Astrocyte (in vitro differentiated cells and primary cell): ENCODE measurements at places on chromosomes 3 and 15. TPM values are rescaled to one million over a fixed set of nuclear protein-coding genes. Genes with fewer than 3 reads are reported as not detected.

DNA sequence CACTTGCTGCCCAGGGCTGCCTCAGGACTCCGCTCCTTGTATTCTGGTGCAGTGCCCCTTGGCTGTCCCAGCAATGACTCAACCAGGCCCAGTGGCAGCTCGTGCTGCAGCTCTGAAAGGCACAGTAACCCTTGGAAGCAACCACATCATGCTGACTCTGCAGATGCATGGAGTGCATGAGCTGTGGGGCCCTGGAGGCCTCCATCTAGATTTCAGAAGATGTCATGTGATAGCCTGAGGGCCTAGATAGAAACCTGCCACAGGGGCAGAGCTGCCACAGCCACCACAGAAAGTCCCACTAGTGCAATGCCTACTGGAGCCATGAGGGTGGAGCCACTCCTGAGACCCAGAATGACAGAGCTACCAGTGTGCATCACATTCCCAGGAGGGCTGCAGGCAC lies 117.1 kb upstream of the SMAD3 start:
- DNase-seq: peak; percentile 62

DNA sequence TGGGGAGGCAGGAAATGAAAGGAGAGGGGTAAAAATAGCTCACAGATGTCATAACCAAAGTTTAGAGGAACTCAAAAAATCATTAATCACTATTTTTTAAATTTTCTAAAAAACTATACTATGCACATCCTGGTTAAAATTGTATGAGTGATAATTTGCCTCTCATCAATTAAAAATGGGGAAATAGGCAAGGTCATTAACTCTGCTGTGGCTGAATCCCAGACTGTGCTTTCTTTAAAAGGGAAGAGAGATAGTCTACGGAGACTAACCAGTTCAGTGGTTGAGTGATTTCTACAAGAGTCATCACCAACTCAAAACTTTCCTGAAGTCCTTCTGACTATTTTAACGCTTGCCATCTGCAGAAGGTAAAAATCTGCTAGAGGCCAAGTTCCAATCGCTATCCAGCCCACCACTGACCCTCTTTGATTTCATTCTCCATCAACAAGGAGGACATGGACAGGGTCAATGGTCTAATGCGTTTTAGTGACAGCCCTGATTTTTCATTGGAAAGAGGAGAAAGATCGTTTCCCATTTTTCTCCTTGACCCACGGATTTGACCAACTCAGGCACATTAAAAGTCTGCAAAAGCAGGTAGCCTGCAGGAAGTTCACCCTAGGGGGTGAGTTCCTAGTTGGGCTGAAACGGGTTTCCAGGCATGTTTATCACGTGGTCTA lies 850 bp downstream of the SUCLG2 start:
- DNase-seq: no peak

GRCh38 chr3:99561056-99561455 lies 77.3 kb upstream of the COL8A1 start:
- no peak for DNase-seq

DNA sequence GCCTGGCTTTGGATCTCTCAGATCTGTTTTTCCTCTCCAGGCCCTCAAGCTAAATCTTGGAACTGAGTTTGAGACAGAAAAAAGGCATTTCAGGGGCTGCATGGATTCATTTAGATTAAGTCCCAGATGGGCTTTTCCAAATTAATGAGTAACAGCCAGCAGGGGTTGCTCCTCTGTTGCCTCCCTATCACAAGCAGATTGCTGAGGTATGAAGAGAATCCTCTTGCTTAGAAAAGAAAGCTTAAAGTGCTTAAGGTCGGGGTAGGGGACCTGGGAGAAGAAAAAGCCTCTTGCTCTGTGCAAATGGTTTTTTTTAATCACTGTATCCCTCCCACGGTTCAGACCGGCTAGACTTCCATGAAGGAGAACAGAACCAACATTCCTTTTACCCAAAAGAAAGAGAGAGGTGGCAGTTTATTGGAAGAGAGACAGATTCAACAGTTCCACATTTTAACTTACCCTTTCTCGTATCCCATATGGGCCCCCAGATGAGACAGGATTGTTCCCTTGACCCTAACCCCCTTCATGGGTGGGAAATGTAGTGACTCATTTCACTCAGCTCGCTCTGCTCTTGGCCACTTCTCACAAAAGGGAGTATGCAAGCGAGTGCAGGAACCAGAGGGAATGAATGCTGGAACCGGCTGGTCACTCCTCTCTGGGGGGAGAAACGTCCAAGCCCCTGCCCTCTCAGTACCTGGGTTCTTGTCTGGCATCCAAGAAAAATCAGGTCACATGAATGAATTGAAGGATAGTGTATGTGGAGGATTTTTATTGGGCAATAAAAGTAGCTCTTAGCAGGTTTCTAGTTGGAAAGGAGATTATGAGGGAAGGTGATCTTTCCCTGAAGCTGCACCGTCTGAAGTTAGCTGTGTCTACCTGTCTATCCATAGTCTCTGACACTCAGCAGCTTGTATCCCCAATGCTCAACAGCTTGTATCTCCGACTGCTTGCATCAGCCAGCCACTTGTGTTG lies 745.2 kb downstream of the SI start:
- peak; percentile 13 for DNase-seq

DNA sequence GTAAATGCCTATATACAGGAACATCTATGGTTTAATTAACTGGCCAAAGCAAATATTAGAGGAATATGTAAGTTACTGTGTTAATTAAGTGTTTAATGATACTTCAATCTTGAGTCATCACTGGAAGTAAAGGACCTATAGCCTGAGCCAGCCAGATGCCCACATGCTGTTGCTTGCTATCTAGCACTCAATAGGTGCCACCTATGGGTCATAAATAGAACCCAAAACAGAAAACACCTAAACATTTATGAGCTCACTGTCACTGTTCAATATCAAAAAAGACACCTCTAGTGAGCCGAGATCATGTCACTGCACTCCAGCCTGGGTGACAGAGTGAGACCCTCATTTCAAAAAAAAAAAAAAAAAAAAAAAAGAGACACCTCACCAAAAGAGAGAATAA lies 48.4 kb upstream of the IP6K2 start:
- no peak for DNase-seq

GRCh38 chr3:144165482-144165881 lies 193.9 kb downstream of the DIPK2A start:
- DNase-seq: no peak

GRCh38 chr3:59749291-59749690 lies 699.5 kb upstream of the CFAP20DC start:
- DNase-seq: no peak

DNA sequence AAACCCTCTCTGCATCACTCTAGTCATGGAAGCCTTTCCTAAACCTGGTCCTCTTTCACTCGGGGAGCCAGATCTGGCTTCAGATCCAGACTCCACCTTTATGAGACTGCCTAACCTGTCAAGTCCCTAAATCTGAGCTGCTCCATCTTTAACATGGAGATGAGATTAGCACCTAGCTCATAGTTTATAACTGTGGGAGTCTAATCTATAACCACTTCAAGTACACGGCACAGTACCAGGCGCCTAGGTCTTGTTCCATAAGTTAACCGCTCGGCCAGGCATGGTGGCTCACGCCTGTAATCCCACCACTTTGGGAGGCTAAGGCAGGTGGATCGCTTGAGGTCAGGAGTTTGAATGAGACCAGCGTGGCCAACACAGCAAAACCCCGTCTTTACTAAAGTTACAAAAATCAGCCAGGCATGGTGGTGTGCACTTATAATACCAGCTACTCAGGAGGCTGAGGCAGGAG lies 30.3 kb downstream of the TPM1 start:
- no peak for DNase-seq

GRCh38 chr15:65246026-65246714 lies 34.9 kb upstream of the CILP start:
- DNase-seq: no peak

GRCh38 chr3:28575746-28576613 lies 227.4 kb upstream of the AZI2 start:
- peak; percentile 9 for DNase-seq

- DNase-seq: no peak
These were observed 27.9 kb downstream of the CFAP100 start for GRCh38 chr3:126422571-126423091.

DNA sequence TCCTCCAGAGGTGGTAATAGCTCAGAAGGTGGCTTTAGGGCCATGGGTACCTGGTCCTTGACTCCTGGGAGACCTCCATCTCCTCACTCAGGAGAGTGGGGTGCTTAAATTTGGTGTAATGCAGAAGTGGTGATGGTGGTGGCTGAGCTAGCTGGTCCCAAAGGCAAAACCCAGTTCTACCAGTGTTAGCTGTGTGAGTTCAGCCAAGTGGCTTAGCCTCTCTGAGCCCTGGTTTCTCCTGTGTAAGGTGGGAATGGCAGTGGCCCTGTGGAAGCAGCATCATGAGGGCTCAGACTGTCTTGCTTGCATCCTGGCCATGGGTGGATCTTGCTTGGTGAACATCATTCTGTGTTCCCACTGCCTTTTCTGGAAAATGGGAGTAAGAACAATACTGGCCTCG lies 9.4 kb downstream of the SEMA3F start:
- no peak for DNase-seq

DNA sequence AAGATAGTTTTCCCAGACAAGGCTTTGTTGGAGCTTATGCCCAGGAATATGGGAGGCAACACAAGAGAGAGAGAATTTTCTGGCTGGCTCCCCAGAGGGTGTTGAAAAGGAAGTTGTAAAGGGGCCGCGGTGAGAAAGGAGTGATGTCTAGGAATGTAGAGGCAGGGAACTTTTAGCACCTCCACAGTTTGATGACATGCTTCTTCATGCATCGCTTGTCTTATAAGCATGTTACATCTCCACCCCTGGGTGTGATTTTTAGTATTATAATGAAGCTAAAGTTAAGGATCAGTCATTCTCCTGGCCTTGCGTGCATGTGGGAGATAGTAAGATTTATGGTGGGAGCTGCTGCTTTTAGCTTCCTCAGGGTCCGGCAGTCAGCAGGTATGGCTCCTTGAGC lies 32.8 kb upstream of the TF start:
- DNase-seq: no peak

DNA sequence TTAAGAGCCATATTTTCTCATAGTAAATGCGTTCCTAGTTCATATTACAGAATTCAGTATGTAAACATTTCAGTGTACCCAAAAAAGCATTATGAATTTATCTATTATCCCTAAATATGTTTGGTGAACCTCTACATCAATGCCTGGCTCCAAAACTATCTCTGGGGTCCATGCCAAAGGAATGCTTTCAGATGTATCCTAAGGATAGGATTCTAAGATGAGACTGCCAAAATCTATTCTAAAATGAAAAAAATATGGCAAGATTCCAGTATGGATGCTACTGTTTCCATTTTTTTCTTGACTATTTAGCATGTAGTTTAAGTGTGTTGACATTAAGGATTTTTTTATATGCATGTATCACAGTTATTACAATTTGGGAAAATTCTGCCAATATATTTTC lies 18.8 kb downstream of the EIF5A2 start:
- no peak for DNase-seq

DNA sequence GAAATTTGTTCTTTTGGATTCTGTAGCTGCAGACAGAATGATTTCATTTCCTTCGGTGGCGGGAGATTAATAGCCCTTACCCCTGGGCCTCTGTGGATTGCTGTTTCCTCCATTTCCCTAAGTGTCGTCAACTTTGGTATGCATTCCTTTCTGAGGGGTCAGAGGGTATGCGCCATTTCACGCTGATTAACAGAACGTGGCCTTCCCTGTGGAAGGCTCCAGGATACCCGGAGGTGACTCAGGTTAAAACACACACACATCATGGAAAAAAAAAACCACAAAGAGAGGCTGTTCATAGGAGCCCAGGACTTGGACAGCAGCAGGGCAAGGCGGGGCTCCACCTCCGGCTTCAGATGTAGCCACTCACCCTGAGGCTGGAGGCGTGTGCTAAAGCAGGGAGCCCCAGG lies 51.9 kb downstream of the EPHB1 start:
- DNase-seq: peak; percentile 93

DNA sequence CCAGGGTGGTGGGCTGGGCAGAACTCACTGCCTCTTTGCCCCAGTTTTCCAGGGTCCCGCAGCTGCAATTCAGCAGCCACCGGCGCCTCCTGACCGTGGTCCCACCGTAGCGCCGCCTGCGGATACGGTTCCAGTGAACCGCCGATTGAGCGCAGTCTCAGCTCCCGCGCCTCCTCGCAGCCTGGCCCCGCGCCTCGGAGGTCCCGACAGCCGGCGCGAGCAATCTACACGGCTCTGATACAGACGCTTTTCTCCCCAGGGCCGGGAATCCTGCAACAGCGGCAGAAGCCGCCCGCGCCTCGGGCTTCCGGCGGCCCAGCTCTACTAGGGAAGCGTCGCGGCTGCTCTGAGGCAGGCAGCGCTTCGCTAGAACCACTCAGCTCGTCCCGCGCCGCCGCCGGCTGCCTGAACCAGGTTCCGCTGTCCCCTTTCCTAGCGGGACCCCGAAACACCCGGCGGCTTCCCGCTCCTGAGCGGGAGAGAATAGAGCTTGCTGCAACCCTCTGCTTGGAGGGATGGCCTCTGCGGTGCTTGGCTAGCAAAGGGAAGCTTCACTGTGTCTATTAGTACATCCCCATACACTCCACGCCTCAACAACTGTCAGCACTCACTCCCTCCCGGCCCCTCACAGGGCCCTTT lies 3.1 kb downstream of the FOXL2NB start:
- DNase-seq: peak; percentile 30

- DNase-seq: no peak
These were observed 1.8 kb upstream of the TGFBR2 start for GRCh38 chr3:30604558-30604957.

- DNase-seq: no peak
These were observed 12.0 kb downstream of the TKT start for GRCh38 chr3:53243785-53244184.

- peak; percentile 96 for DNase-seq
These were observed 93.7 kb upstream of the RBMS3 start for GRCh38 chr3:29186982-29187725.

GRCh38 chr15:74291101-74292071 lies 55.3 kb downstream of the CCDC33 start:
- peak; percentile 75 for DNase-seq

DNA sequence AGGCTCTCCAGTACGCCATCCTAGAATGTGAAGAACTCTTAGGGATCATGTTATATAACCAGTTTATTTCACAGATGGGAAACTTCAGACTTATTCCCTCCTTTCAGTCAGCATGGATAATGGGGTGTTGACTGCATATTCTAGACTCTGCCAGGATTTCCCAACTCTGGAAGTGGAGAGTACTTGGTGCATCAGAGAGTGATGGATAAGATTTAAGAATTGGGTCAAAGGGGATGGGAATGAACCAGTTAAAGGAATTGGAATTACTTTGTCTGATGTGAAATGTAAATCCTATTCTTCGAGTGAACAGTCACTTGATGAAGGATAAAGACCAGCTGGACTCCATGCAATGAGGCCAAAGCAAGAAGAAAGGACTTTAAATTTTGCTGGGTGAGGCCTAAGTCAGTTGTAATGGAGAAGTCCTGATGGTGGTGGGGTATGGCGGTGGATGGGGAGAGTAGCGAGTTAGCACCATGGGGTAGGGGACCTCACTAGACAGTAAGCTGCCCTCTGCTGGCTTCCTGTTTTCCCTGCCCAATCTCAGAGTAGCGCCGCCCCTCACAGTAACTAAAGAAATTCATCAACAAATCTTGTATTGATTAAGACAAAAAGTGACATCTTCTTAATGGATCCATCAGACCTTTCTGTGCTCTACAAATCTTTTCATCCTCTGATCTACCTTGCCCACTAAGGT lies 7.3 kb upstream of the CACNA1D start:
- no peak for DNase-seq

GRCh38 chr3:39900462-39901002 lies 91.1 kb downstream of the MYRIP start:
- no peak for DNase-seq

PLA1A gene
- 0.91 and 2.0 TPM in 2 replicates for total RNA-seq

AHSG gene
- not detected in 2 replicates for total RNA-seq

GNAT1 gene
- not detected in 2 replicates for total RNA-seq

TRA2B gene
- 112 and 120 TPM in 2 replicates for total RNA-seq

ACP3 gene
- not detected in 2 replicates for total RNA-seq

LRRK1 gene
- 0.41 and 0.65 TPM in 2 replicates for total RNA-seq

C3orf49 gene
- total RNA-seq: not detected in 2 replicates

CMSS1 gene
- 11.0 and 12.5 TPM in 2 replicates for total RNA-seq
